ENCODE measurements at places on chromosomes 2 and 18. TPM values are rescaled to one million over a fixed set of nuclear protein-coding genes. Genes with fewer than 3 reads are reported as not detected.

Gene FBXO11
- 49.4 TPM for total RNA-seq

Gene AFF3
- total RNA-seq: not detected

Gene TMEM185B
- total RNA-seq: 23.5 TPM

Gene CHST9
- not detected for total RNA-seq

Gene TYW5
- 6.4 TPM for total RNA-seq

Gene LYG2
- not detected for total RNA-seq

Gene UGT1A1
- total RNA-seq: 64.8 TPM

Gene NRP2
- 25.5 TPM for total RNA-seq

Gene RSAD2
- total RNA-seq: not detected
